Memory B cell (primary cell): ENCODE measurements at places on chromosomes 11 and 22.

DNA sequence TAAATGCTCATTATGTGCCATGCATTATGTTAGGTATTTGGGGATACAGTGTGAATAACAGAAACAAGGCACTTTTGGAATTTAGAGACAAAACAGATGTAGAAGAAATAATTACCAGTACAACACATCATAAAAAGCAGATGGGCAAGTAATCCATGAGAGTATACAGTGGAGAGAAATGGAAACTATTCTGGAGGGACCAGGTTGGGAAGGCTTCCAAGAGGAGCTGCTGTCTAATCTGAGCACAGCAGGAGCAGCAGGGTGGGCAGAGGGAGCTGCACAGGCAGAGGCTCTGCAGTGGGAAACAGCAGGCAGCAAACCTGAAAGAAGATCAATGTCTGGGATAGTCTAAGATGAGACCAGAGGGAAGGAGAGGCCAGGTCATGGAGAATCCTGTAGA, 268.7 kb upstream of the CCDC90B start:
- DNase-seq = no peak

DNA sequence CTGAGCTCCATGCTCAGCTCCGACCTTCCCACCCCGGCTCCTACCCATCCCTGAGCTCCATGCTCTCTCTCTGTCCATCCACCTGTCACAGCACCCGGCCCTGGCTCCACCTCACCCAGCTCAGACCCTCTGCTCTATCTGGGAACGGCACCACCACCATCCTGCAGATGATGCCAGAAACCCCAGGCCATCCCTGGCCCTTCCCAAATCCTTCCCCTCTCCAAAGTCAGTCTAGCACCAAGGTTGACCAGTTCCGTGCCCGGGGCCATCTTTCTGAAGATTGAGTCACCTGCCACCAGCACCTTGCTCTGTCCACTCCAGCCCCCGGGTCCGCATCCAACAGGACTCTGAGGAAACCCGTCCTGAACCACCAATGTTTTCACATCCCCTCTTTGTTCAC, 969.6 kb downstream of the BRD1 start:
- no peak for DNase-seq

- no peak for DNase-seq
Observed at GRCh38 chr11:122917311-122917710, 34.8 kb downstream of the JHY start.

GRCh38 chr22:49925525-49926128, 7.2 kb downstream of the CRELD2 start:
- peak; percentile 76 for DNase-seq

DNA sequence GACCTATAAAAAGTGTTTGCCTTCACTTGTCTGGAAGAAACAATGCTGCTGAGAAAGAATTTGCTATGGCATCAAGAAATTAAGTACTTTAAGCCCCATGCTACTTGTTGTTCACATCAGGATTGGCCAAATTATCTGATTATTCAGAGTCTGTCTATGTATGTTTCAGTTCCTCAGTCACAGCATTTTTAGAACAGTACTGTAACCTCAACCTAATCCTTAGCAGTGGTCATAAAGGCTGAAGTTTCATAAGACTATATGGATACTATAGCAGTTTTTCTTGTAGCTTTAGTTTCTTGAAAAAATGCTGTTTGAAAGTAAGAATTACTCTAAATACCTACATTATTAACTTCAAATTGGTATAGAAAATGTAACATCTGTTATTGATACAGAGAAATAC, 153.9 kb downstream of the INSC start:
- DNase-seq = no peak

DNA sequence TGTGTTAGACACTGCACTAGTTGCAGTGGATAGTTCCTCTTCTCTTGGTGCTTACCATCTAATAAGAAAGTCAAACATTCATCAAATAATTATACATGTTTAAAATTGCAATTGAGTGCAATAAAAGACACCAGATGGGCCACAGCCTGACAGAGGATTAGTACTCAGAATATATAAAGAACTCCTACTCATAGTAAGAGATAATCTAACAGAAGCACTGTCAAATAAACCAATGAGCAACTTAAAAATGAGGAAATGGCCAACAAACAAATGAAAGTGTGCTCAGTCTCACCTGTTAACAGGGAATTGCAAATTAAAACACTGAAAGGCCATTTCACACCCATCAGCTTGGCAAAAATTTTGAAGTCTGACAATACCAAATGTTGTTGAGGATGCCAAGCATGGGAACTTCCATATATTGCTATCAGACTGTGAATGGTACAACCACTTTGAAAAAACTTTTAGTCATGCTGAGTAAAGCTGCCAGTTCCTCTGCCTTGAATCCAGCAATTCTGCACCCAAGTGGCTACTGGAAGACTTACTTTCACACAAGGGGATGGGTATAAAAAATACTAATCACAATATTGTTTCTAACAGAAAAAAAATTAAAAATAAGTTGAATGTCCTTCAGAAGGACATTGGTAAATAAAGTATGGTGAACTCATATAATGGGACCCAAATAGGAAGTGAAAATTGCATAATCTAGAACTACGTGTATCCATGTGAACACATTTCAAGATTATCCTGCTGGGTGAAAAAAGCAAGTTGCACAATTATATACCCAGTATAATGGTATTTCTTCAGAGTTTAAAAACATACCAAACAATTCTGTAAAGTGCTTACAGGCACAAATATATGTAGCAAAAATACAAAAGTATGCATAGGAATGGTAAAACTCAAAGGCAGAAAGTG, 41.4 kb upstream of the CREB3L1 start:
- DNase-seq = no peak

- DNase-seq = no peak
Observed at GRCh38 chr11:9607511-9607899, 34.0 kb downstream of the WEE1 start.

DNA sequence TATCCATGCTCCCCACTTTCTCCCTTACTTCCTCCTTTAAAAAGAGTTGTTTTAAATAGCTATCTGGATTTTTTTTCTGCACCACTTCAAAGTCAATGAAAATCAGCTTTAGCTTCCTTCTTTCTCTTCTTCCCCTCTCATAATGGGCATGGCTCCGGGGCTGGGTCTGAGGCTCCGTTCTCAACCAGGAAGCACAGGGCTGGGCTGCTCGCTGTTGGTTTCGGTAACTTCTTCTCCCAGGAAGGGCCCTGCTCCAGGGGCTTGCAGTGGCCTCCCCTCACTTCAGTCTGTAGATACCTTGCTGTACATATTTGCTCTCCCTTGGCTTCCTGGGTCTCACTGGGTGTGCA, 23.8 kb downstream of the MICAL2 start:
- no peak for DNase-seq
